ENCODE measurements at places on chromosomes 7 and 10.
A peak's percentile ranks its signal among the peaks of the same experiment; 100 is the strongest.

DNA sequence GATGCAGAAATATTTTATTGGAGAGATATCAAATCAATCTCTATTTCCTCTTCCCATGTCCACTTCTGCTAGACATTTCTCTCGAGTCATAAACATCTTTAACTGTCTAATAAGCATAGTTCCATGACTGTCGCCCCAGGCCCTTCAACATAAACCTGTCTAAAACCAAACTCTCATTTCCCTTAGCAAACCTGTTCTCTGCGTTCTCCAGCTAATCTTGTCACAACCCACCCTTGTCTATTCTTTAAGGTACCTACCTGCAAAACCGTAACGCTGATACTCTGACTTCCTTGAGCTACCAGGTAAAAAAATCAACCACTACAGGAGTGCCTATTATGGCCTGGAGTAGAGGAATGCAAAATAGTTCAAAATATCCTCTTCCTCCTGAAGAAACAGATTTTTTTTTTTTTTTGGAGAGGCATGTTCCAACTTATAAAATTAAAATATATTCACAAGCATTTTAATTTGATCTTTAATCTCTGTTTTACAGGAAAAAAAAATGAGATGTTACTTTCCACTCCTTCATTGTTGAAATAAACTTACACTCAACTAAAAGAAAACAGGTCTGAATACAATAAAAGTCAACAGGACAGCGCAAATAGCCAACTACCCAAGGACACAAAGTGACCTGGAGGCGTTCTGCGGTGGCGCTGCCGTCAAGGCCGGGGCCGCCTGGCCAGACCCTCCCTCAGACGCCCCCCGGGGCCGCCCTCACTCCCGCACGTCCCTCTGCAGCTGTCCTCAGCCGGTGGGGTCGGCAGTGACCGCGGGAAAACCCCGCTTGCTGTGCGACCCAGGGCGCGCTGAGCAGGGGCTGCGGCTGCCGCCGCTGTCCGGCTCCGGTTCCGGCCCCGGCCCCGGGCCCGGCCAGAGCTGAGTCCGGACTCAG, 765 bp downstream of the SLC25A40 start:
- no peak for DNase-seq

DNA sequence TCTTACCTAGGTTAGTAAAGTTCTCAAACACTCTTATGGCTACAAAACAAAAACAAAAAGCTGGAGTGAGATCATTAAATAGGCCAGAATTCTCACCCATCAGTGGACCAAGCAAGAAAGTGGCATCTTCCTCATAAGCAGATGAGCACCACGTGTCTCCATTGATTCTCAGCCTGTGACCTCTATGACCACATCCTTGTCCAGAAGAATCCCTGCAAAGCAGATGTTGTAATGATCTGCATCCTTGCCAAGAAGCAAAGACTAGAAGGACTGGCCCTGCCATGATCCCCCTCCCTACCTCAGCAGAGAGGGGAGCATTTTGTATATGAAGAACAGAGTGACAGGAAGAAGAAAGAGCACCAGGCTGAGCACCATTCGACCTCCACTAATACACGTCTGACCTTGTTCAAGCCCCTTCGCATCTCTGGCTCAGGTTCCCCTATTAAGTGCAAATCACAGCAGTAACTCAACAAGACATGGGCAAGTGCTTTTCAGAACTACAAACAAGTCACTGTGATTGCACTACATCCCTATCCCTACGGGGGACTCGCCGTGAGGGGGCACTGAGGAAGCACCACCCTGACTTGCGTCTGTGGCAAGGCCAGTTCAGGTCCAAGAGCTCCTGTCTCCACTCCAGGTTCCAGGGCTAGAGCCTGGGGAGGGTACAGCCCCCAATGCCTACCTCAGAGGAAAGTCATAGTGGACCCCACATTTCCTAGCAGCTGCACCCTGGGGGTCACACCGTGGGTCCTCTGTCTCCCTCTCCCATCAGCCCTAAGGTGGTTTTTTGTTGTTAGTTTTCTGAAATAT, 22.2 kb upstream of the RASSF4 start:
- DNase-seq: no peak

DNA sequence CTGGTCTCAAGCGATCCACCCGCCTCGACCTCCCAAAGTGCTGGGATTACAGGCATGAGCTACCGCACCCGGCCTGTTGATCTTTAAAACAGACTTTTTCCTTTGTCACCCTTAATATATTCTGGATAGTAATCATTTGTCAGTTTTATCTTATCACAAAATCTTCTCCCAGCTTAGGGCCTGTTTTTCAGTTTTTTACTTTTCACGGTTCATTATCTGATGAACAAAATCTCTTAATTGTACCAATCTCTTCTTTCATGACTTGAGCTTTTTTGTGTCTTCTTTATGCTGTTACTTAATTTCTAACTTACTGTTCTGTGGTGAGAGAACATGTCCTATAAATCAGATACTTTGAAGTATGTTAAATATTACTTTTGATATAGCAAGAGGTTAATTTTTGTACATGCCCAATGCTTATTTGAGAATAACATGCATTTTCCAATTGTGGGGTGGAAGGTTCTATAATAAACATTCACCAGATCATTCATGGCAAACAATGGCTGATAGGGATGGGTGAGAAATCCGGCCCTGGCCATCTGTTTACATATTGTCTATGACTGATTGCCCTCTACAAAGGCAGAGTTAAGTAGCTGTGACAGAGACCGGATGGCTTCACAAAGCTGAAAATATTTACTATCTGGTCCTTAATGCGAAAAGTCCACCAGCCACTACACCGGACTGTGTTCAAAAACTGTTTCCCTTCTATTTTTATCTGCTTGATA, 5.3 kb downstream of the PAPOLB start:
- DNase-seq: no peak

DNA sequence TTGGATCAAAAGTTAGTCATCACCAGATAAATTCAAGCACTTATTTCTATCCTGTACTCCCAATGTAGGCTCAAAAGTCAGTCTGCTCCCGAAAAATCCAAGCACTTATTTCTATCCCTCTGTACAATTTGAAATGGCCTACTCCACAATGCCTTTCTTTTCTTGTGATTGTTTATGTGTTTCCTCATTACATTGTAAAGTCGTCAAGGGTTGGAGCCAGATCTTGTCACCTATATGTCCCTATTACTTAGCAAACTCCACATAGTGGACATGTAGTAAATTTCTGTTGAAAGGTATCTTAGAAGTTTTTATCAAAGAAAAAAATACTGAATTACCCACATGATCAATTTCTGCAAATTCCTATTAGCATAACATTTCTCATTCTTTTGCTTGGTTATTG, 82.1 kb downstream of the CYP51A1 start:
- DNase-seq: no peak

GRCh38 chr10:70680899-70681730, 8.8 kb downstream of the ADAMTS14 start:
- no peak for DNase-seq

DNA sequence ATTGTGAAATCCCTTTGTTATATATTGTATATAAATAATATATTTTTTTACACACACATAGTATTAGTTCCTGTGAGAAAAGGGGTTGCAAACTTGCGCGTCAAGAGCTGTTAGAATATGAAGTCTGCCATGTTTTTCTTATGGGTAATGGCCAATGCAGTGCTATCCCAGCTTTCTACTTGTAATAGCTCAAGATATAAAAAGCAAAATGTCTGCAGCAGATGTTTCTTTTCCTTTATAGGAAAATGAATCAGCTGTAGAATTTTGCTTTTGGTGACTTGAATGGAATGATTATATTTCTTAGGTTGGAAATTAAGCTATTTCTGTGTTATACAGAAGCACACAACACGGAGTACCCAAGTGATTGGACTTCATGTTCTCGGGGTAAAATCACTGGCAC, 53.3 kb upstream of the TMEM236 start:
- DNase-seq: no peak

GRCh38 chr7:28358423-28358868, 53.9 kb upstream of the CREB5 start:
- peak; percentile 46 for DNase-seq

DNA sequence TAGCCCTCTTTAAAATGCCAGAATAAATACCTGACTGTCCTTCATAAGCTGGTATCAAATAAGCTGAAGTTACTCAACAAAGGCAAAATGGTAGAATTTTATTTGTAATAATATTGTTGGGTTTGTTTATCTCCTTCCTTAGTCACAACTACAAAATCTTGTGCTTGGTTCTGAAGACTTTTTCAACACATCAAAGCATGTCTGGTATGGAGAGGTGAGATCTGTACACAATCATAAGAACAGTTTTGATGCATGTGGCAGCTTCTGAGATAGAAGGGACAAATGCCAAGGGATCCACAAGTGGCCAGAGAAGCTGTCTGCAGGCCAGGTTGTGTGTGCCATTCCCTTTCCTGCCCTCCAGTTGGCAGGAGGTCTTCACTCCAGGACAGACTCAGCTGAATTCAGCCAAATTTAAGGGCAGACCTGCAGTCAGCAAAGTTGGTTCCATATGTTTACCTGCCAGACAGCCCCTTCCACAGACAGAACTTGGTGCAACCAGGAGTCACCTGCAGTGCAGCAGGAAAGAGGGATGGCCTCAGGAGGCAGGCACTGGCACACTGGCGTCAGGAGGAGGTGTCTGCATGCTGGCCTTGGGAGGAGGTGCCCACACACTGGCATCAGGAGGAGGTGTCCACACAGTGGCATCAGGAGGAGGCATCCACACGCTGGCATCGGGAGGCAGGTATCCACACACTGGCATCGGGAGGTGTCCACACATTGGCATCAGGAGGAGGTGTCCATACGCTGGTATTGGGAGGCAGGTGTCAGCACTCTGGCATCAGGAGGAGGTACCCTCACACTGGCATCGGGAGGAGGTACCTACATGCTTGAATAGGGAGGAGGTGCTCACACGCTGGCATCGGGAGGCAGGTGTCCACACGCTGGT, 93.1 kb upstream of the IKZF1 start:
- no peak for DNase-seq

- no peak for DNase-seq
These were observed 210.4 kb upstream of the ZNF32 start for GRCh38 chr10:43859016-43859525.

- no peak for DNase-seq
These were observed 704.7 kb upstream of the COBL start for GRCh38 chr7:52021343-52021742.

DNA sequence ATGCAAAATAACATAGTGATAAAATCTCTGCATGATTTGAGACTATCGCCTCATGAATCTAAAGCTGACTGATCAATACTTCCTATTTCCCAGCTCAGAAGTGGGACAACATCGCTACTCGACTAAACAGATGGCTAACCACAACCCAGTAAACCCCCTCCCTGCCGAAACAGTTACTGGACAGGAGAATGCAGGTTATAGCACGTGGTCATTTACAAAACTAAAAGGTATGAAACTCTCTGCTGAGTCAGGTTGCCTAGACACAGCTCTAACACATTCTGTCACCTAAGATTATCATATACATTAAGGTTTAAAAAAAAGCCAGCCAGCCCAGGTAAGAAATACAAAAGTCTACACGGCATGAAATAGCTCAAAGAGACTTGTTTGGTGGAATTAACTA, 64.0 kb downstream of the CTBP2 start:
- no peak for DNase-seq

DNA sequence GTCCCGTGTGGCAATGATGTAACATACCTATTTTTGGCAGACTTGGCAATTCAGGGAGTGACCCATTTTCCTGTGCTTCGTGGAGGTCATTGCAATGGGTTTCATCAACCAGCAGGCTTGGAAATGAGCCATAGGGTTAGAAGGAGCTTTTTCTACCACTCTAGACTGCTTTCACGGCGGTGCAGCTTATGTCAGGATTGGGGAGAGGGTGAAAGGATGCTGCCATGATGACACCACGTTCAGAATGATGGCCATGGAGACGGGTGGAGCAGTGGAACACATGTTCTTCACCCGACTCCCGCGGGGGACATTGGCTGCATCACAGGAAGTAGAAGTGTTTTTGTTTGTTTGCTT, 220.2 kb downstream of the EMX2 start:
- DNase-seq: no peak

GRCh38 chr7:71182438-71182935, 50.5 kb downstream of the GALNT17 start:
- DNase-seq: no peak

DNA sequence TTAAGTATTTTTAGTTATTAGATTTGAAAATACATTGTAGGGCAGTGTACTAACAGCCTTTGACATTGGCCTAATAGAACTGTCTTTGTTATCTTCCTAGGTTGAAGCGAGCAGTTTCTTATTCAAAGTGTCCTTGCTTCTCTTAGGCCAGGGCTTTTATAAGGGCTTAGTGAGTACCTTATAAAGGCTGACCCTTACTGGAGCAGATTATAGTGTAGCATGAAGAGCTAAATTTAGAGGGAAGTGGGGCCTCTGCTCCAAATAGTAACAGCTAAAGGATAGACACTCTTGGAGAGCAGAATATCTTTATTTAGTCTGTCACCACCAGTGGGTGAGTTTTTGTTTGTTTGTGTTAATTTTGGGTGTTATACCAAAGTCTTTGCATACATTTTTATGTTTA, 15.9 kb downstream of the BZW2 start:
- no peak for DNase-seq

GRCh38 chr10:128220021-128220420, 93.8 kb upstream of the MKI67 start:
- DNase-seq: no peak

GRCh38 chr7:28258240-28258639, 77.6 kb upstream of the JAZF1 start:
- DNase-seq: no peak

DNA sequence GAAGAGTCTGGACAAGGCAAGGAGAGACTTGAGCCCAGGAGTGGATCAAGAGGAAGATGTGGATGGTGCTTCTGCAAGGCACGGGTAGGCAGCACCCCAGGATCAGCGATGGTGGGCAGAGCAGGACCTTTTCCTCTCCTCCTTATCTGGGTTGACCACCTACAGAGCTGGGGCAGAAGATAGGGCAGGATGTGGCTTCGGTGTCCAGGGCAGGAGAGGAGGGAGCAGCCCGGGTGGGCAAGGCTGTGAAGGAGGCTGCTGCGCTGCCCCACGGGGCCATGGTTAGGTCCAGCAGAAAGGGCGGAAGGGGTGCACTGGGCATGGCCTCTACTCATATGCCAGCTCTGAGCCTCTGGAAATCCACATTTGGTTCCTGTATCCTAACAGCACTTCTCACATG, 20.0 kb upstream of the PARP12 start:
- no peak for DNase-seq
